Myocyte (in vitro differentiated cells): ENCODE measurements at places on chromosomes 2 and 18. TPM values are rescaled to one million over a fixed set of nuclear protein-coding genes. Genes with fewer than 3 reads are reported as not detected.

DNA sequence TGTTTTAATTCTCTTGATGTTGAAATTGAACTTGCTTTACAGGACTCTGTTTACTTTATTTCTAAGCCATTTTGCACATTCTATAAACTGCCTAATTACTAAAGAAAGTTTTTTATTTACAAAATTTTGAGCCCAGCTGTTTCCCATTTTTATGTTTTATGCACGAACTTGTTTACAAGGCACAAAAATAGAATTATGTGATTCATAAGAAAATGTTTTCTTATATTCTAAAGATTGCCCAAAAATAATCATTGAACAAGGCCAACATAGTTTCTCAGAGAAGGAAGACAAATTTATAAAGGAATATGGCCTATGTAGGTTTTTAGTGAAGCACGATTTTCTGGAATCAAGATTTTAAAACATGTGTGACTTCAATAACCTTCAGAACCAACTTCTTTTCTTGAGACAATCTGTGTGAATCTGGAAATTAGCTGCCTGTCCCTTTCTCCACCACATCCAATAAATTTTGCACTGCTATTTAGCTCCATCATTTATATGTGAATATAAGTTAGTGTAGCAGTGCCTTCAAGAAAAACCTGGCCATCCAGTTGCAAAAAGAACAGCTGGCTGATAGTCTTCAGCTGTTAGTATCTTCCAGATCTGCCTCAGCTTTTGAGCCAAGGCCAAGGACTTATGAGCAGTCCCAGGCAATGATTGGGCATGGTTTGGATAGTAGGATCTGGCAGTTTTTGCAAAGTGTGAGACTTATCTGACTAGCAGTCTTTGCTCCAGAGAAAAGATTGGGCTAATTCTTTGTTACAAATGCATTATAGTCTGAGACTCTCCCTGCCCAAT, 253.2 kb upstream of the COL3A1 start:
- peak; percentile 72 for DNase-seq

- peak; percentile 55 for DNase-seq
Observed at GRCh38 chr2:202376460-202377206, 506 bp downstream of the BMPR2 start.

DNA sequence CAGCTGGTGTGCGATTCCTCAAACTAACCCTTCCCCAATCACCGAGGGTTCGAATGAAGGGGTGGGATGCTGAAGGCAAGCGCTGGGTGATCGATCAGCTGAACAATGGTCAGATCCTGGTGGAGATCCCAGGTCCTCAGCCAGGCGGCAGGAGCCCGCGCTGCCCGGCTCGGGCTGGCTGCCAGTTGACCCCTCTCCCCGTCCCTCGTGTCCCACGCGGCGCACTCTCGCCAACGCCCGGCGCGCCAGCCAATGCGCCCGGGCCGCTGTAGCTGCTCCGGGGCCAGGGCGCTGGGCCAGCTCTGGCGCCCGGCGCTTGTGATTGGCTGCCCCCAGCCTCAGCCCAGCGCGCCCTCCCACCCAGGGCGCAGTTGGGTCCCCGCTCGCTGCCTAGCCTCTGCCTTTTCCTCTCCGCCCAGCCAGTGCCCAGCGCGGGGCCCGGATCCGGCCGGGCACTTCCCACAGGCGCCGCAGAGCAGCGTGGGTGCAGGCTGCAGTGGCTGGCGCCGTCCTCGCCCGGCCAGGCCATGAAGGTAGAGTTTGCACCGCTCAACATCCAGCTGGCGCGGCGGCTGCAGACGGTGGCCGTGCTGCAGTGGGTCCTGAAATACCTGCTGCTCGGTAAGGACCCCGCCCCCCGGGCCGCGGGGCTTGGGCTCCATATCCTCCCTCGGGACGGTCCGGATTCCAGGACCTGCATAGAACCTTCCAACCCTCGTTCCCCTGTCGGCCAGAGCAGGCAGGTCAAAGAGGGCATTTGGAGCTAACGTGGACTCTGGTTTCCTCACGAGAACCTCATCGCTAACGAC, at the start of gene MOGAT1:
Gene MOGAT1 (plus strand): TSS at position 400 of the 809 bp plus-strand sequence. CDS start 128 bp downstream, at position 528.
- peak; percentile 9 for DNase-seq

Gene INHBB
- total RNA-seq = 0.27 and 0.36 TPM in 2 replicates

DNA sequence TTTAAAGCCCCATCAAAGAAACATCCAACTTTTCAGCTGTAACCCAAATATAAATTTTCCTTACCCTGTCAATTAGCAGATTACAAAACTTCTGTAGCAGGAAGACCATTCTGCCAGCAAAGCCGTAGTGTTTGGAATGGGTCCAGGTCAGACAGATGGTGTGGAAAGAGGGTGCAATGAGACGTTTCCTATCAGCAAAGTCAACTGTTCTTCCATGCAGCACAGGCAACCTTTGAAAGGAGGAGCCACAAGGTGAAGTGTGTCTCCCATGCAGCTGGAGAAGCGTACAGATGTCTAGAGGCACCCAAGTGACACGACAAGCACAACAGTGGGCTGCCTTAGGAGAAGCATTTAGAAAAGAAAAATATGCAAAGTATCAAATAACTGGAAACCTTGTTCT, 83.7 kb downstream of the SP3 start:
- peak; percentile 57 for DNase-seq

Gene DSG3
- not detected in 2 replicates for total RNA-seq

GRCh38 chr2:127320586-127321275, 26.8 kb upstream of the ERCC3 start:
- DNase-seq = no peak

DNA sequence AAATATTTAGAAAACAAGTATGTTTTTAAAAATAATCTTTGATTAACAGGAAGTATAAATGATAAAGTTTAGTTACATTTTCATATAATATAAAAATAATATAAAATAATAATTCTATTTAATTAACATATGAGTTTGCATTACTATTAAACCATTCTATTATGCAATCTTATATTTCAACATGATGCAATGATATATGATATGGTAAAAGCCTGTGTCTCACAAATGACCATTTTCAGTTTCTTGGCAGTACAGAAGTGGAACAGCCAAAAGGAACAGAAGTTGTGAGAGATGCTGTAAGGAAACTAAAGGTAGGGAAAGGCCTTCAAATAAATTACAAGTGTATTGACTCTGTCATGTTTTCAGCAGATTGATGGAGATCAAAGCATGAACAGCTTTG, 230.8 kb downstream of the GULP1 start:
- no peak for DNase-seq

DNA sequence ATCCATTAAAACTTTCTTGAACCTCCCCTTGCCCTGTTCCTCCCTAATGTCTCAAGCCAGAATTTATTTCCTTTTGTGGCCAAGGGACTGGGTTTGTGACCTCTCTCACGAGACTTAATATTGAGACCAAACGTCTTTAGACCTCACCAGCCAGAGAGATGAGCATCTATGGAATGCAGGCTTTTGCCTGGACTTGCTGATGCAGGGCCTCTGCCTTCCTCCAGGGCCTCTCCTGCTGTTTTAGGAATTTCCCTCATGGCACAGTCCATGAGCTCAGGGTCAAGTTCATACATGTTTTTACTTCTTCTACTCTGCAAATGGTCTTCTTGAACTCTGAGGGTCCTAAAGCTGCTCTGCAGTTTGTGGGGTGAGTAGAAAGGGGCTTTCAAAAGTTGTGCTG, 22.3 kb downstream of the IL1B start:
- DNase-seq = no peak

DNA sequence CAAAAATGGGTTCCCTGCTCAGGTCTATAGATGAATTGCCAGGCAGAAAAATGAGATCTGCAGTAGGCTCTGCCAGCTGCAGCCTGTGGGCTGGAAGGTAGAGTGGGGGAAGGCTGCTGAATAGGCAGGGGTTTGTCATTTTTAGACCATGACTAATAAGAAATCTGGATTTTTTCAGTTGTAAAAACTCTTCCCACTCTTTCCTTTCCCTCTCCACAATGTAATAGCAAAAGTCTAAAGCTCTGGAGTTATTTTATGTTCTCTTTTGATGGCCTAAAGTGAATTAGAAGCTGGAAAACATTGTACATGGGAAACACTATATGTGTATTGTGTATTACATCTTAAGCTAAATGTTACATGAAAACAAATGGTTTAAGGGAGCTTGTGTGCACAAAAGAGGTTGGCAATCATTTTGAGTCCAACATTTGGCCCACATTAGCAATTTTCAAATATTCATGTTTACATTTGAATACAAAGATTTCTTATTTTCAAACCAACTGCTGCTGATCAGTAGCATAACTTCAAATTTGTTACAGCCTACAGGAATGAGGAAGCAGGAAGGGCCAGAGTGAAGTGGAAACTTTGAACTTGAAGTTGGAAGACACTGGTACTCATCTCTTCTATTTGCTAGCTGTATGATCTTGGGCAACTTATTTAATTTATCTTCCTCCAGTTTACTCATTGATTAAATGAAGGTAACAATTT, 407.1 kb downstream of the SLC4A3 start:
- peak; percentile 50 for DNase-seq
